Bone marrow (tissue), 2 donors: ENCODE measurements at places on chromosomes 16 and 17.

DNA sequence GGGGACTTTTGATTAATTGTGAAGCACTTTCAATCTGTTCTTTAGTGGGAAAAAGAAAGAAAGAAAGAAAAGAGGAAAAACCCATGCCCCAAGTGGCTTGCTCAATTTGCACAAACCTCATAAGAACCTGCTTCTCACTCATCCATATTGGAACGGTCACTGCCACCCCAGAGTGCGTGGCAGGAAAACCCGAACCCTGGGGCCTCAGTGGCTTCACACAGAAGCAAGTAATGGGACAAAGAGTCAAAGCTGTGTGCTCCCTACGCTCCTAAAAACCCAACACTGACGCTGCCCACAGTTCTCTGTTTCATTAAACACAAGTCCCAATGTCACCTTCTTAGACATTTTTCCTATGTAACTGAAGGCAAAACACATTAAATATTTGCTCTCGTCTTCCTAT is 1.2 kb downstream of the SLC6A4 start:
- no peak for DNase-seq

GRCh38 chr16:61296814-61297213 is 739.4 kb downstream of the CDH8 start:
- no peak for DNase-seq

DNA sequence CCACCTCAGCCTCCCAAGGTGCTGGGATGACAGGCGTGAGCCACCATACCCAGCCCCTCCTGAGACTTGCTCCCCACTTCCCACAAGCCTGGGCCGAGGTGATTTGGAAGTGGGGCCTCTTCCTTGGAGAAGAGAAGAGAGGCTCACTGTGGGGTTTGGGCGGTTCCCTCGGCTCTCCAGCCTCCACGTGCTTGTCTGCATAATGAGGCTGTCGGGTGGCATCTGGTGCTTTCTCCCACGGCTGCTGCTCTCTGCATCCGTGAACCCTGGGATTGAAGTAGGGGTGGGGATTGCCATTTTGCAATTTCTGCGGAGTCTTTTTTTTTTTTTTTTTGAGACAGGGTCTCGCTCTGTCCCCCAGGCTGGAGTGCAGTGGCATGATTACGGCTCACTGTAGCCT is 101.4 kb downstream of the RAP1GAP2 start:
- DNase-seq, result no peak

DNA sequence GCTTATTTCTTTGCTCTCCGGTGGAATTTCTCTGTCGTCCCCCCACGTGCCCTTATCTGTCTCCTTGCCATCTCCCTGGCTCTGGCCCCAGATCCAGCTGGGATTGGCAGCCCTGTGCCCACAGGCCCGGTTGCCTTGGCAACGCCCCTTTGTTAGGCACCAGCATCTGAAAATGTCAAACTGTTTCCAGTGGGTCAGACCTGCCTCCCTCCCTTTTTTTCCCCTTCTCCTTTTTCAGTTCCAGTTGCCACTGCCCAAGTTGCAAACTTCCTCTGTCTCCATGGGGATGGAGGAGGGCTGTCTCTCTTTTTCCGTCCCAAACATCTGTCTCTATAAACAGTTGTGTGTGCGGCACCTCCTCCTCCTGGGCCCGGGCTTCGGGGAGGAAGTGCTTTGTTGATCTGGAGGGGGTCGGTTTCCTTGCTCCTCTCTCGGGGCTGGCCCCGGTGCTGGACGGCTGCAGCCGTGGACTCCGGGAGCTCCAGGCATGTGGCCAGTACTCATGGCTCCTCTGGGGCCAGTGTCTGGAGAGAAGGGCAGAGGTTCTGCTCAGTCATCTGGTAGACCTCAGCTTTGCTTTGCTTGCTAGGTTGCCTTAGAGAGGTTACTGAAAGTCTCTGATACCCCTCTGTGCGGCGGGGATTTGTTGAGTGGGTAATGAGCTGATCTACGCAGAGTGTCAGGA is 35.3 kb downstream of the SOCS3 start:
- DNase-seq, result peak; percentile 60

DNA sequence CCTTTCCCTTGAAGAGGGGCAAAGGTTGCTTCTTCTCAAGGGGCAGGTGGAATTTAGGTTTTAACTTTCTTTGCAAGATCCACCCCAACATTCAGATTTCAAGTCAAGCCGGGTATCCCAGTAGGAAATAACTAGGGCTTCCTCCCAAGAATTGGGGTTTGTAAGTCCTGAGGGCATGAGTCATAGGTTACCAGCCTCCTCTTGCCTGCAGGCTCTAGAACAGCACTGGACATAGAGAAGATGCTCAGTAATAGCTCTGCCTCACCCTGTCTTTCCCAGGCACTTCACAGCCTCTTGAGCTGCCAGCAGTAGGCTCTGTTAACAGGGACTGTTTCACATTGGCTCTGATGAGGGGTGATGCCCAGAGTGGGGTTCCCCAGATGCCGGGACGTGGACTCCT is 35.8 kb upstream of the ZFP90 start:
- no peak for DNase-seq

DNA sequence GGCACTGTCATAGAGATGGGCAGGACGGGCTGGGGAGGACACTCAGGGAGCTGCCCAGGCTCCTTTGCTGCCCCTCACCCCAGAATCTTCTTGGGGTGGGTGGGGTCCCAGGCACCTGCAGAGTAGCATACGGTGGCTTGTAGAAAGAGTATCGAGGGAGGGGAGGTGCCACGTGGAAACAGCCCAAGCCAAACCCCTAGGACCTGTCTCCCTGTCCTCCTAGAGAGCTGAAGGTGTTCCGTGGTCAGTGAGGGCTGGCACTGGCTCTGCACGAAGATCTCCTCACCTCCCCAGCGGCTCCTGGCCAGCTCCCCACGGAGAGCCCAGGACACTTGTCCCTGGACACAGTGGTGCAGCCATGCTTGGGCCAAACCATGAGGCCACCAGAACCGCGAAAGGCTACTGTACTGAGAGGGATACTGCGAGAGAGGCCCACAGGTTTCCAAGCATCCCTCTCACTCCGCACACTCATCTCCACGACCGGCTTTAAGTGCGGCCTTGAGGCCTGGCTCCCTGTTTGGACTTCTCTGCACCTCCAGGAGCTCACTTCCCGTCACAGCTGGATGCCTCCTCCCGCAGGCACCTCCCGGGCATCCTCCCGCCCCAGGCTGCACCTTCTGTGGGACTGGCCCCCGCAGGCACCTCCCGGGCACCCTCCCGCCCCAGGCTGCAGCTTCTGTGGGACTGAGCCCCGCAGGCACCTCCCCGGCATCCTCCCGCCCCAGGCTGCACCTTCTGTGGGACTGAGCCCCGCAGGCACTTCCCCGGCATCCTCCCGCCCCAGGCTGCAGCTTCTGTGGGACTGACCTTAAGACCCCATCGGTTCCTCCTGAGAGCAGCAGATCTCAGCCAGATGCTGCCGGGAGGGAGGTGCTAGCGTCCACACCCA is 2.0 kb upstream of the MAFG start:
- no peak for DNase-seq

DNA sequence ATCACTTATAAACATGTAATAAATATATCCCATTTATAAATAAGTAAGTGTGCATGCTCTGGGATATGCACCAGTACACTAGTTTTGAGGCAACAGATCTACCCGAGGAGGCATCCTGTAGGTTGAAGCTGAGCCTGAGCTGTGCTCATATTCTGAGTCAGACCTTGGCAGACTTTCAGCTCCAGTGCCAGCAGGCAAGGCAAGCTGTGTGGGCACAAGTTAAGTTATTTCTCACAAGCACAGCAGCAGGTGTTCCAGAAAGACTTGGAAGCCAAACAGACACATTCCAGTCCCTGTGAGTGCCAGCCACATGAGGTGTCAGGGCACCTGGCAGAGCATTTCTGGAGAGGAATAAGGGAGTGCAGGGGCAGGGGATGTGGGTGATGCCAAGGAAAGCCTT is 1.3 kb upstream of the CLEC19A start:
- no peak for DNase-seq

- DNase-seq, result no peak
Observed at GRCh38 chr17:22516861-22517636, 824.7 kb downstream of the KCNJ18 start.

GRCh38 chr16:81544700-81545271 is 100.2 kb downstream of the CMIP start:
- DNase-seq, result no peak

DNA sequence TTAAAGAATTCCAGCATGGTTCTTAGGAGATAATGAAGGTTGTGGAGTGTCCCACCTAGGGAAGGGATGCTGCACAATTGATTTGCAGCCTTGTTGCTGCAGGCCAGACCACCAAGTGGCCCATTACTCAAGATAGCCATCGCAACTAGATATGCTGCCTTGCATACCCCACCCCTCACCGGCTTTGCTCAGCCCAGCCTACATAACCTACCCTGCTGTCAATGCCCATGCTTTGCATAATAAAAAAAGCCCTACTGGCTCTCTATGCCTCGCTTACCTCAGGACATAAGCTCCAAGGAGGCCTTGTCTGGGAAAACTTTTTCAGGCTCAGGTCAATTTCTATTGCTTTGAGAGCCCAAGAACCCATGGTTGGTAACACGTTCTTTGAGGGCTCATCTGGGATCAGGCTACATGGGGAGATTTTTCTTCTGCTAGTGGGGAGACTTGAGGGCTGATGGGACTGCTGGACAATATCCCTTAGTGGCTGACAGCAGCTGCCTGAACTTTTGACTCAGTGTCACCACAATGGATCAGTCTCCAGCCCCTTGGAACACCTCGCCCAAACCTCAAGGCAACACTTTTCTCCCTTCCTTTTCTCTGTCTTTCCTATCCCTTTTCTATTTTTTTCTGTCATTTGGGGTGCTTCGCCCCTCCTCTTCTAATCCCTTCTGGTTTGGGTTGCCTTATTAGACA is 38.3 kb downstream of the SCPEP1 start:
- no peak for DNase-seq

DNA sequence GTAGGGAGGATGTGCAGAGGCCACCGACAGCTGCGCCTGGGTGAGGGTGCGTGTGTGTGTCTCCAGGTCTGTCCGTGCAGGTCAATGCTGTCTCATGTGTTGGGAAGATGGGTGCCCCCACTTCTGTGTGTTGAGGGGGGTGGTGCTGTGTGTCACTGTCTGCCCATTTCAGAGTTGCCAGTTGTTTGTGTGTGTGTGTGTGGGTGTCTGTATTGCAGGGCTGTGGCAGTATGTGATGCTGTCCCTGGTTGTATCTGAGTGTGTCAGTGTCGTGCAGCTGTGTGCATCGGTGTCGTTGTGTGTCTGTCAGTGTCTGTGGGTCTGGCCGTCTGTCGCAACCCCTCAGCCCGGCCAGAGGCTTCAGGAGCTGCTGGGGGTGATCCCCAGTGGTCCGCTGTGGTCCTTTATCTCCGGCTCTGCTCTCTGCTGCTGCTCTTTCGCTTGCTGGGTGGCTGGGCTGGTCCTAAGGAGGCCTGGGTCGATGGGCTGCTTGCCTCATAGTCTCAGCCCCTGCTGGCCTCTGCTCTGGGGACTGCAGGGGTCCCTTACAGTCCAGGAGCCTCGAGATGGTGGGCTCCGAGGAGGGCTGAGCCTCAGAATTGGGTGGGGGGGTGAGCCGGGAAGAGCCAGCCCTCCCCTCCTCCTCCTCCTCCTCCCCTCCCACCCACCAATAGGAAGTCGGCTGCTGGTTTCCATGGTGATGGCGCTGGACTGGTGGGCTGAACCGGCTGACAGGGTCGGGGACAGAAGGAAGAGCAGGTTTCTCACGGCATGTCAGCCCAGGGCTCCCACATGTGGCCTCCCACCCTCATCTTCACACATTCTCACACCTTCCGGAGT is at the start of gene TSPOAP1:
TSPOAP1 (minus strand) TSS at position 601 of the 840 bp plus-strand sequence. CDS start 875 bp downstream, outside the sequence.
- peak; percentile 75 for DNase-seq

GRCh38 chr16:13587181-13587580 is 332.8 kb upstream of the ERCC4 start:
- DNase-seq, result no peak

- DNase-seq, result no peak
Observed at GRCh38 chr16:7335991-7336634, 3.5 kb downstream of the RBFOX1 start.

DNA sequence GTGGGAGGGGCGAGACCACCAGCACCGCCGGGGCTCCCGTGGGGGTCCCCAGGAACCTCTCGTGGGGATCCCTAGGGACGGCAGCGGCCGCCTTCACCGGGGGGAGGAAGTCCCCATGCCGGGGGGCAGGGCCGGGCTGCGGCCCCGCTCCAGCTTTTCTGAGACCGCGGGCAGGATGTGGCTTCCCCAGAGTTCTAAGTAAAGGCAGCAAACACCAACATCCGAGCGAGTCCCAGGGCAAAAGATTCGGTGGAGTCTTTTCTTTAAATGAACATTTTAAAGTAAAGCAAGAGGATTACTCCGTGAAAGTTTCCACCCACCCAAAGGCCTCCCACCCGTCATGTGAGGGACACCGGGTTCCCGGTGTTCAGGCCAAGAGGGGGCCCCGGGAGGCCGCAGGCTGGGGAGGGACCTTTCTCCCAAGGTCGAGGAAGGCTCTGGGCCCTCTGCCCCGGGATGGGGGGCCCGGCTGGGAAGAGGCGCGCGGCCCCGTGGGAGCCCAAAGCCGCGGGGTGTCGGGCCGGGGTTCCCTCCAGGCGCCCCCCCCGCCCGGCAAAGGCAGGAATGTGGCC is 137.2 kb upstream of the RPH3AL start:
- DNase-seq, result no peak

- no peak for DNase-seq
Observed at GRCh38 chr16:2938206-2938605, 25.9 kb upstream of the KREMEN2 start.

DNA sequence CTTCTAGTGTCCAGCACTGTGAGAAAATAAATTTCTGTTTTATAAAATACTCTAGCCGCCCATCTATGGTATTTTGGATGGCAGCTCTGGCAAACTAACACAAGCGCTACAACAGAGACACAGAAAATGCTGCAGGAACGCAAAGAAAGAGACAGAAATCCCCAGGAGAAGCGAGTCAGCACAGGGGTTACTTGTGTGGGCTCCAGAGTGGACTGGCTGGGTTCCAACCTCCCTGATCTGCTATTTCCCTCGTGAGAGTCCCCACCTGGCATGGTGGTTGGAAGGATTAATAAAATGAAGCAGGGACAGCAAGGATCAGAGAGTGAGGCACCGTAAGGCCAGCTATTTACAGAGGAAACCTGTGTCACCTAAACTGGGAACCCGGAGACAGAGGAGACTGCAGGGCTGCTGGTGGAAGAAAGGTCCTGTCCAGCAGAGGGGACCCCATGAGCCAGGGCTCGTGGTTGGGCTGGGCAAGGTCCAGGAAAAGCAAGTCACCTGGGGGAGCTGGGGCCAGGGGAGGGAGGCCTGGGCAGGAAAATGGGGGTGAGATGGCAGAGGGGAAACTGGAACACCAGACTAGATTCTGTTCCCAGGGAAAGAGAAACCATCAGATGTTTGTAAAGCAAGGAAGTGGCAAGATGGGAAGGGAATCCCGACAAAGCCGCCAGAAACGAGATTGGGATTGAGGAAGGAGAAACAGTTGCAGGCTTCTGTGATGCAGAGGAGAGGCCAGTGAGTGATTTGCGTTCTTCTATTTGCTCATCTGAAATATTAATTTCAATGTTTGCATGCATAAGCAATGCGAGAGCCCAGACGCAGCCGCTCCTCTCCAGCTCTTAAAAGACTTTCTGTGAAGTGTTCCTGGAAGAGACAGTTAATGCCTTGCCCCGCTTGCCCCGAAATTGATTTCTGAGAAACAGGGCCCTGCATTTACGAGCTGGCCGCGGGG is 63.0 kb upstream of the TEKT3 start:
- DNase-seq, result no peak

DNA sequence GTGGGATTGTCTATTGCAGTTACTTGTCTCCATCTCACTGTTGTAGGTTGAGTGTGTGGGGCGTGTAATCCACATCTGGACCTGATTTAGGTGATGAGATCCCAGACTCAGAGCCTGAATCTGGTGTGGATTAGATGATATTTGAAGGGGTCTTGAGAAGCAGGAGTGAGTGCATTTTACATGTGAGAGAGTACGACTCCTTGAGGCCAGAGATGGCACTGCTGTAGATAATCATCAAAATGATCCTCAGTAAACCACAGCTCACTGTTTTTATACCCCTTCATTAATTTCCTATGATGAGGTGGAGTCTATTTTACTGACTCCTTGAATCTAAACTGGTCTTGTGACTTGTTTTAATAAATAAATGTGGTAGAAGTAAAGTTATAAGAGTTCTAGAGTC is 732.5 kb downstream of the KCNJ2 start:
- DNase-seq, result no peak
